ENCODE measurements at places on chromosomes 7 and 10.

DNA sequence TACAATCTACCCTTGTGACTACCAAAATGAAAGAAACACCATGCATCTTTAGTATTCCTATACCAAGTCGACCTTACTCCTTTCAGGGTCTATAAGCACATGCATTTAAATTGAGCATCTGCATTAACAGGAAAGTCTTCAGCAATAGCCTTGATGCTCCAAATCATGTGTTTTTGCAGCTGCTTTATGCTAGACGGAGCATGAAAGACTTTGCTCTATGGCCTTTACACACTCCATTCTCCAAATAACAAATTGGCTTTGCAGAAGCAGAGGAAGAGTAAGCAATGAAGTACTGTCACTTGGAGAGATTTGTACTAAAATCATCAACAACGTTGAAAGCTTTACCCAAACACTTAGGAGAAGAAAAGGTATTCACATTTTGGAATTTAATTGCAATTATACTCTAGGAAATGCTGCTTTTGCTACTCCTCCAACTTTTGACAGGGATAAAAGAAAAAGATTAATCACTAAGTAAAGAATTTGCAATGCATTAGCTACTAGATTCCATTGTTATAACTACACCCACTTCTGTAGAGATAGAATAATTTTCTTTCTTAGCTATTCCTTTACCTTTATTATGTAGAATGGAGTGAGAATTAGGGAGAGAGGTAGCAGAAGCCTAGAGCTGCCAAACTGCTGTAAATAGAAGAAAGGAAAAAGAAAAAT, 131.8 kb downstream of the SEMA3E start:
- DNase-seq, result no peak

DNA sequence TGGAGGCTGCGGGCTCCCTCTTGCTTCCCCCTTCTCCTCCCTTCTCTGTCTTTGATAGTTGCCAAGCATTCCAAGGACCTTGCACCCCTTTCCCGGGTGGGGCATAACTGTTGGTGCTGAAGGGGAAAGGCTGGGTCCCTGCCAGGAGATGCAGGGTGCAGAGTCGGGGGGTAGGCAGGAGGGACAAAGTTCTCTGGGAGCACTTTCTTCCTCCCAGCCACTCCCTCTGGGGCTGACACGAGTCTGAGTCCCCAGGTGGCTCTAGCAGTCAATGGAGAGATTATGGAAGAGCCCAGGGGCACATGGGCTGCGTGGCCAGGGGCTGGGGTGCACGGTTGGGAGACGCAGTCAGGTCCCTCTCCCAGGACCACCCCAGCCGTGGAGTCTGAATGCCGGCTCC, 2.1 kb downstream of the CLDN15 start:
- no peak for DNase-seq

- no peak for DNase-seq
Measured at GRCh38 chr7:107934991-107935770, 44.2 kb downstream of the DLD start.

DNA sequence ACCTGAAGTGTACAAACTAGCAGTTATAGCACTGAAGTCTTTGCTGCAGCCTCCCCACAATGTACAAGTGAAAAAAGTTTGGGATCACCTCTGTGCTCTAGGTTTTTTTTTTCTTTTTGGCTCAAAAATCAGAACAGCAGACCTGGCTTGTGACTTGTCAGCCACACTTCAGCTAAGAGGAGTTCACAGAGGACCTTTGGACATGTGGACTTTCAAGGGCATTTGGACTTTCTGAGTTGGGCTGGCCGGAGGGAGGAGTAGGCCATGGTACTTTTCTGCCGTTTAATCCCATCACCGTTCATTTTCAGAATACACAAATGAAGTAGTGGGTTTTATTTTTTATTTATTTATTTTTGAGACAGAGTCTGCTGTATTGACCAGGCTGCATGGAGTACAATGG, 21.9 kb upstream of the ACSL5 start:
- no peak for DNase-seq

DNA sequence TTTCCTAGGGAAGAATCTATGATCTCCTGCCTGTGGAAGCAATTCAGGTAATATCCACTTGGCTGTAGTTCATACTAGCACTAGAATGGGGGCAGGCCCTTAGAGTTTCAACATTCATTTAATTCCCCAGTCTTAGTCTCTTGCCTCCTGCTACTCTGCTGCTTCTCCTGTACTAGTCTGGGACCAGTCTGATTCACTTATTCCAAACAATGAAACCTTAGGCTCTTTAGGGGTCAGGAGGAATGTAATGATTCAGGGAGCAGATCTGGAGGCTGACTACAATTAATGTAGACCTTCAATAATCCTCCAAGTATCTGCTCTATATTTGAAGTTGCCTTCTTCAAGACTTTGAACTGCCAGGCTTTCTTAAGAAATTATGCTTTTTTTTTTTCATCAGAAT, 101.8 kb downstream of the GNAT3 start:
- DNase-seq, result no peak

DNA sequence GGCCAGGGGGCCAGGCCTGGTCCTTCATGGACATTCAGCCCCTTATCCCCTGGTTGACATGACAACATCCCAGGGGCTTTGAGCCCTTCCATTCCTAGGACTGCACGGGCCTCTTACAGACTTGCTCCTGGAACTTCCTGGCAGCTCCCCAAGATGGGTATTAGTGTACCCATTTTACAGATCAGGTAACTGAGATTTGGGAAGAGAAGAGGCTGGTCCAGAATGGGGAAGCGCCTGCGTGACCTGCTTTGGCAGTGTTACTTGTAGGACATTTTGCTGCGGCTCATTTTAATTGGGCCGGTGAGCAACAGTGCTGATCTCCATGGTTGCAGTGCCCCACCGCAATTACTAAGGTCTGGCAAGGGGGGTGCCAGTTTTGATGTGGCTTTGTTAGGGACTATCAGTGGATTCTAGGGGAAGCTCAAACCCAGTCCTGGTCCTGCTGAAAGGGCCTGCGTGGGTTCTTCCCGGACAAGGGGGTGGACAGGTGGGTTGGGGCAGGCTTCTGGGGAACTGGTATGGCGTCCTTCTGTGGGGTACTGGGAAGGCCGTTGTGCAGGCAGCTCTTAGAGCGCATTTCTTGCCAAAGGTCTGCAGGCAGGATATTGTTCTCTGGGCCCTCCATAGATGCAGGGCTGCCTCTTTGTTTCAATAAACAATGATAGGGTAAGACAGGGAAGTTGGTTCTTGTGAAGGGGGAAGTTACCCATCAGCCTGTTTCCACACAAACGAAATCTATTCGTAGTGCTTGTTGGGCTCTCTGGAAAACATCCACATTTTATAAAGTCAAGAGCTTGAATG, 137.6 kb downstream of the RGS10 start:
- DNase-seq, result peak; percentile 35

DNA sequence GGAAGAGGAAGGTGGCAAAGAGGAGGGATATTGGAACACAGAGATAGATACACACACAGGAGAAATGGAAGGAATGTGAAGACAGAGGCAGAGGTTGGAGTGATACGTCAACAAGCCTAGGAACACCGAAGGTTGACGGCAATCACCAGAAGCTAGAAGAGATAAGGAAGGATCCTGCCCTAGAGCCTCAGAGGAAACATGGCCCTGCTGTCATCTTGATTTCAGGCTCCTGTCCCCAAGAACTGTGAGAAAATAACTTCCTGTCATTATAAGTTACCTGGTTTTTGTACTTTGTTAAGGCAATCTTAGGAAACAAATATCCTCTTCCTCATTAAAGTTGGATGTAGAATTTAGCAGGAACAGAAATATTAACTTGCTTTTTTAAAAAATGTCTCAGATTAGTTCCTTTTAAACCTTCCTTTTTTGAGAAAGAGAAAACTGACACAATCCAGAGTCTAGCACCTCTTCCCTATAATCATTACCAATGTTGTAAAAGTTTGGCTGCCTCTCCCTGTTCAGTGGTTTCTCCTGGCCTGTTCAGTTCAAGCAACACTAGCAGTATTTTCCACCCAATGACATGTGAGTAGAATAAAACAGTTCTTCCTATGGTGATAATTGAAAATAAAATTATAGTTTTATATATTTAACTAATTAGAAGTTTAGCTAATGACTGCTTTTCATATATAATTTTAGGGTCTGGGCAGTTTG, 28.8 kb upstream of the GNAI1 start:
- no peak for DNase-seq

- DNase-seq, result no peak
Measured at GRCh38 chr10:47388879-47389278, 4.8 kb upstream of the ZNF488 start.

- no peak for DNase-seq
Measured at GRCh38 chr10:57849691-57850357, 417.9 kb downstream of the IPMK start.

GRCh38 chr10:122140461-122140902, 130.6 kb upstream of the BTBD16 start:
- peak; percentile 58 for DNase-seq

DNA sequence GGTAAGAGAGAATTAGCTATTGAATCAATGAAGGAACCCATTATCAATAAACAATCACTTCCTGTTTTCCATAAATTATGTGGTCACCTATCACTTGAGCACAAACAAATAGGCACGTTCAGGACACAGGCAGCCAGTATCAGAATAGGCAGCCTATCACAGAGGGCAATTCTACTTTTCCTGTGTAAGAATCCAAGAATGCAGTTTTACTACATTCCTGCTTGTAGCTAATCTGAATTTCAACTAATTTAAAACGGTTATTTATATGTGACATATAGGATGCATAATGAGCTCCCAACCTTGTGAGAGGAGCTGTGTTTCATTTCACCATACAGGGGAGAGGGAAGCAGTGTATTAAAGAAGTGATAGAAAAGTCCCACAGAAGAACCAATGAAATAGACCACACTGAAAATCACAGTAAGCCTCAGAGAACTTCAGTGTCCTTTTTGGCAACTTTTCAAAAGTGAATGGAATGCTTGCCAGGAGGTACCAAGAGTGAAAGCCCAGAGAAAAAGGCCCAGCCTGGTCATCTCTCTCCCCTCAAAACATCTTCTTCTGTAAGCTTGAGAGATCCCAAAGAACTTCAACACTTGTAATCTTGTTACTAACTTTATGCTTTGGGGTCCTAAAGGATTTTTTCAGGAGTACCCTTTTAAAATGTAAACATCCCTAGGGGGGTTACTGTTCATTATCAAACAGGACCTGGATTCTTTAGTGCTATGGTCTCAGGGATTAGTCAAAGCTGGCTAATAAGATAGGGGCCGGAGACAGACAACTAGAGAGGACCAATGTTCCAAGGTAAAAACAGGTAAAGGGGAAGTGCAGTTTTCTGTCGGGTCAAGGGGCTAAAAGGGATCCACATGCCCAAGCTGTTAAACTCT, 1.3 kb downstream of the IMMP2L start:
- DNase-seq, result no peak

GRCh38 chr10:77231884-77232610, 405.6 kb downstream of the KCNMA1 start:
- DNase-seq, result no peak

- DNase-seq, result no peak
Measured at GRCh38 chr7:70410134-70410750, 721.7 kb upstream of the GALNT17 start.

- no peak for DNase-seq
Measured at GRCh38 chr7:37009125-37009675, 284.9 kb upstream of the AOAH start.

GRCh38 chr10:126006264-126006663, 109.9 kb downstream of the FANK1 start:
- no peak for DNase-seq

GRCh38 chr7:90551036-90551435, 45.1 kb upstream of the CDK14 start:
- no peak for DNase-seq

GRCh38 chr10:71040343-71040742, 152.0 kb upstream of the PCBD1 start:
- DNase-seq, result no peak

GRCh38 chr10:78229950-78230675, 196.4 kb downstream of the RPS24 start:
- no peak for DNase-seq
